Stimulated activated CD4-positive, alpha-beta T cell treated with anti-CD3 and anti-CD28 coated beads, Interleukin-1b, Interleukin-23, amount 100 ng/mL, for 24 hours (primary cell): ENCODE measurements at places on chromosomes 2 and 18.

DNA sequence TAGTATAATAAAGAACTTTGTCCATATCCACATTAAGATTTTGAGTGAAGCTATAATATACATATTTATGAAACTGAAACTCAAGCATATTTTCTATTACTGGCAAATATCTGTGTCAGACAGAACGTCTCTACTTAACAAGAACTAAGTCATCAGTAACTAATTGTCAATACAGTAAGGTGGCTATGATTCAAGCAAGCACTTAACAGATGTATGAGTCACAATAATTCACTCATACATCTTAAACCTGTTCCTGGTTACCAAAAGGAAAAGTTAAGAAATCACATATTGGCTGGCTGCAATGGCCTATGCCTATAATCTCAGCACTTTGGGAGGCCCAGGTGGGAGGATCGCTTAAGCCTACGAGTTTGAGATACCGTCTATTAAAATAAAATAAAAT lies 96.0 kb downstream of the SOS1 start:
- no peak for DNase-seq

DNA sequence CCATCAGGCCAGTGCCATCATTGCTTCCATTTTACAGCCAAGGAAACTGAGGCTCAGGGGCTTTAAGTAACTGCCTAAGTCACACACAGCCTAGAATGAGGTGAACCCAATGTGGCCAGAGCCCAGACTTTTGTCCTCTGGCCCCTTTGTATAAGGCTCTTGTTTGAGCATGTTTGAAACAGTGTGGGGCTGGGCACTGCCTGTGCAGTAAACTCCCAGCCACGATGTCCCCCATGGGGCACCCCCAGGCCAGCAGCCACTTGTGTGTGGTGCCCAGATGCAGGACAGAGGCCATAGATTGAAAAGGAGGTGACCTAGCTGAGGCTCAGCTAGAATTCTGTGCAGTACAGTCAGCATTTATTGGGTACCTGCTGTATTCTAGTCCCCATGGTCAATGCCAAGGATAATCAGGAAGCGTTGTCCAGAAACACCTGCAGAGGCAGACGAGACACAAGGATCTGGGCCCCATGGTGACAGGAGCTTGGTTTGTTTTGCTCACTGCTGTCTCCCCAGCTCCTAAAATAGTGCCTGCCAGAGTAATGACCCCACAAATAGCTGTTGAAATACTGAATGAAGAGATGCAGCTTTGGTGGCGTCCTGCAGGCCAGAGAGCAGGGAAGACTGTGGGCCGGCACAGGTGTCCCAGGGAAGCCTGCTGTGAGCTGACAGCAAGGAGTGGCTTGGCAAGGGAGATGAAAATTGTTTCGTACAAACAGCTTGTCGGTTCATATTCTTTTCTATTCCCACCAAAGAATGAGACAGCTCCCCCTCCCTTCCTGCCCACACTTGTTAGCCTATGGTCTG lies 160.7 kb downstream of the LDLRAD4 start:
- DNase-seq, result no peak

- no peak for DNase-seq
Measured at GRCh38 chr18:40036861-40037260, 1918.2 kb upstream of the PIK3C3 start.

DNA sequence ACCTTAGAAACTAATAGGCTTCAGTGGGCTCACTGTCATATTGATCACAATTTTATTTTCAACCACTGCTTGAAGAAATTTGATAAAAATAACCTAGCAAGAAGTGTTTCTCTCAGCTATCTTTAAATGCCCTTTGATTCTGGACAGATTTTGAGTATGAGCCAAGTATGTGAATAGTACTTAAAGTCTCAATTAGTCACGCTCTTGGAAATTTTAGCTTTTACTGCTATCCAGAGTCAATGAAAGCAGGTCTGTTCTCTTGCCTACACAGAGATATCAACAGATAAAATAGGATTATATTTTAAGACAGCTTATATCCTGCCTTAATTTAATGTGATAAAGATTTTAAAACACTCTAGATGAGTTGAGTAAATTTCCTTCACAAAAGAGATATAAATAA lies 337.3 kb downstream of the CBLN2 start:
- DNase-seq, result no peak

GRCh38 chr2:128310094-128310716 lies 8.5 kb downstream of the HS6ST1 start:
- no peak for DNase-seq

DNA sequence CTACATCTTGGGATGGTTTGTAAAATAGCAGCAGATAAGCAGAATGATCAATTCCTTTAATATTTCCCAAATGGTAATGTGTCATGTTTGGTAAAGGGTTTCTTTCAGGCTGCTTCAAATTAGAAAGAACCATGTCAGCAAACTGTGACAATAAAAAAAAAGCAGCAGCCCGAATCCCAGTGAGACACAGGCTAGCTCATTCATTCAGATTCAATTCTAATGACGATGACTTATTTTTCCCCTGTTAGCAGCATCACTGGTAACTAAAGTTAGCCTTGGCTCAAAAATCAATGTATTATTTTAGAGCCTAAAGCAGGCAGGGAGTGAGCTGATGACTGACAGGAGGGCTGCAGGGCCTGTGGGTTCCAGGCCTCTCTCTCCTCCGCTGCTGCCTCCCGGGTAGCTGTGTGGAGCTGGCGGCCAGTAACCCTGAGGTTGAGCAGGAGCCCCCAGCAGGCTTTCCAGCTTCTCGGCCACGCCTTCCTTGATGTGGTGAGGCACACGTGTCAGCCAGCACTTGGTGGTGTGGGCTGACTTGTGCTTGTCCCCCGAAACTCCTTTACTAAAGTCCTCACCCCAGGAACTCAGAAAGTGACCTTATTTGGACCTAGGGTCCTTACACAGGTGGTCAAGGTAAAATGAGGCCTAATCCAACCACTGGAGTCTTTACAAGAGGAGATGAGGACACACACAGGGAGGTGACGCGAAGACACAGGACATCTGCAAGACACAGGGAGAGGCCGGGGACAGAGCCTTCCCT lies 120.5 kb upstream of the HS6ST1 start:
- DNase-seq, result no peak

GRCh38 chr2:8581601-8582041 lies 100.2 kb upstream of the ID2 start:
- no peak for DNase-seq

- no peak for DNase-seq
Measured at GRCh38 chr2:198371921-198372543, 567.6 kb downstream of the PLCL1 start.

DNA sequence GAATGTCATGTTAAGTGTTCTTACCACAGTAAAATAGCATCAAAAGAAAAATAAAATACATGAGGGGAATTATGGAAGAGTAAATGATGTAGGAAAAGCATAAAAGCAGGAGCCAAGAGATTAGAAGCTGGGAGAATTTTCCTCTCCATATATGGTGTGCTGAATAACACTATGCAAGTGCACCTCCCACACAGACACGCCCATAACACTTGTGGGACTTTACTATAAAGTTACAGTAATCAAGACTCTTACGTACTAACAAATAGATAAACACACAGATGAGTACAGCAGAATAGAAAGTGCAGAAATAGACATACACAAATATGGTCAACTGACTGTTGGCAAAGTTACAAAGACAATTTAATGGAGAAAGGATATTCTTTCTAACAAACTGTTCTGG lies 16.0 kb upstream of the SPHKAP start:
- DNase-seq, result no peak

DNA sequence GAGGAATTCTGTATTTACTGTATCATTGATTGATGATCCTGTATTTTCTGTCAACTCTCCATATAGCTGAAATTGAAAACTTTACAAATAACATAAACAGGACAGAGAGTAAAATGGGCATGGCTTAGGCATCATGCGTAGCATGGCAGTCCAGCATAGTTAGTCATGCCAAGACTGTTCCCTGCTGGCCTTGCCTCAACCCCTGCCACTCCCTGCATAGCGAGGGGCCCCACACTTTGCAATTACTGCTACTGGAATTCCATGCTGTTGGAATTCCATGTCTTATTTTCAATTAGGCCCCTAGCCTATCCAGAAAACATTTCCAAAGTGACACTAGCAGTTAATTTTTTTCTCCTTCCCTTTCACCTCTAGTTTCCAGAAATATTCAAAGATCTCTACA lies 15.1 kb upstream of the SOX11 start:
- DNase-seq, result no peak

- no peak for DNase-seq
Measured at GRCh38 chr2:134491022-134491421, 227.8 kb downstream of the TMEM163 start.

DNA sequence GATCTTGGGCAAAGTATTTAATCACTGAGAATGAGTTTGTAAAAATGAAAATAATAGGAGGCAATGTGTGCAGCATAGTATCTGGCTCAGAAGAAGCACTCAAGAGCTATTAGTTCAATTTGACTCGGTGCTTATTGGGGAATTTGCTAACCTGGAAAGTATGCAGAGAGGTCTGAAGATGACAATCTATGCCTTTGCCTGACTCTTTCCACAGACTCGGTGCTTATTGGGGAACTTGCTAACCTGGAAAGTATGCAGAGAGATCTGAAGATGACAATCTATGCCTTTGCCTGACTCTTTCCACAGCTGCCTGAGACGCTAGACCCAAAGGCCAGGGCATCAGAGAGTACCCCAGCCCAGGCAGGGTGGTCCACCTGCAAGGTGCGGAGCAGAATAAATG lies 12.2 kb upstream of the SH3BP4 start:
- DNase-seq, result no peak

GRCh38 chr2:237686659-237687136 lies 59.3 kb downstream of the LRRFIP1 start:
- DNase-seq, result no peak

DNA sequence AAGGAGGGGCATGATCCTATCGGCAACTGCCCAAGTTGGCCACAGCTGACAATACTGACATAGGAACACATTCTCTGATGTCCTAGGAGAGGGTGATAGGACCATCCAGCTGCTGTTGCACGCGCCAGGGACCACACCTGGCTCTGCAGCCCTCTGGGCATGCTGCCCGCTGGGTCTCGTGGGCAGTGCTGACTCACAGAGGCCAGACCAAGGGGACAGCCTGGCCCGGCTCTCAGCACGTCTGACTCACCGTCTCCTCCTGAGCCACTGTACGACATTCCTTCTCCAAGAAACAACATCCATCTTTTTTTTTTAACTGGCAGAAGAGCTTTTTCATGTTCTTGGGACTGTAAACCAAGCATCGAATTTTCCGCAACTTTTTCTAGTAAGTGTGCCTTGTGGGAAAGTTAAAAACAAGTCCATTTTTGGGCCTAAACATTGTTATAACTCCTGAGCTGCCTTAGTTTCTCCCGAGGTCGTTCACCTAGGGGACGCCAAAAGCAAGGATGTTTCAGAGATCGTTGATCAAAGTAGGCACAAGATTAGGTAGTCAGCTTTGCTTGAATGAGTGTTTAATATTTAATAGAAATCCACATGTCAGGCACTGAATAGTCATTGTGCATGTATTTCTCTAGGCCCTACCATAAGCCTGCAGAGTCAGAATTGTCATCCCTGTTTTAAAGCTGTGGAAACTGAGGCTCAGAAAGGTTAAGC lies 100.3 kb downstream of the TTC32 start:
- DNase-seq, result no peak

DNA sequence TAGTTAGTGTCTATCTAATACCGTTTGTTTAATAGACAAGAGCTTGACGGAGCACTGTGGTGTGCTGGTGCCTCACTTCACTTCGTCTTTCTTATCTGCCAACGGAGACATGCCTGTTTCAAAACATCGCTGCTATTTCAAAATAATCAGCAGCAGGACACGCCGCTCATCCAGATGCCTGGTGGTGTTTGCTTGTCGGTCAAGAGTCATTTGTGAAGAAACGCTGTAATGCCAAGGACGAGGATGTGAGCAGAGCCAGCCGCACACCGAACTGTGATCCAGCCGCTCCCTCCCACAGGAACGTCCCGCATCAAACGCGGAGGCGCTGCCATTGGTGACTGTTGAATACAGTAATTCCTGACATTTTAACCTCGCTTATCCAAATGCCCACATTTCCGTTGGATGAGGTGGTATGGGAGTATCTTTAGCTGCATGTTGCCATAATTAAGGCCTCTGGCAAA lies 432.4 kb downstream of the FBXO15 start:
- DNase-seq, result no peak

DNA sequence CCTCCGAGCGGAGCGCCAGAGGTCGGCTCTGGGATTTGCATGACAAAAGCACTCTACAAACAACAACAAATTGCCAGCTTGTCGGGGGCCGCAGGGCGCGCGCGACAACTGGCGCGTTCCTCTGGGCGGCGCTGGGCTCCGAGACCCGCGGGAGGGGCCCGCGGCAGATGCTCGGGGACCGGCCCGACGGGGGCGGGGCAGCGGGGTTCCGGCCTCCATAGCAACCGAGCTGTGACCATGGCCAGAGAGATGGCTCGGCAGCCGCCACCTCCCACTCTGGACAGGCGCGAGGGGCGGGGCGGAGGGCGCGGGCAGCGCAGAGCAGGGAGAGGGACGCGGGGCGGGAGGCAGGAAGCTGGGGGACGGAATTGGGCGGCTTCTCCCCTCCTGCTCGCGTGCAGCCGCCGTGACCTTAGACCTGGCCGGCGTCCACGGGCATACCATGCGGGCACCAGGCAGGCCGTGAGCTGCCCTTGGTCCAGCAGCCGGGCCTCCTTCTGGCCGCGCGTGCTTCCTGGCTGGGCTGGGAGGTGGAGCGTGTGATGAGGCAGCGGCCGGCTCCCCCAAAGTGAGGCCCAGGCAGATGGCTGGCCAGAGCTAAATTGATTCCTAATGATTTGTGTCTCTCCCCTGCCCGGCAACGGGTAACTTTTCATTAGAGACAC lies 171.5 kb downstream of the CELF4 start:
- DNase-seq, result no peak
